ENCODE measurements at places on chromosomes 13 and 19.

- no peak for DNase-seq
These were observed 40.8 kb upstream of the TPP2 start for GRCh38 chr13:102555914-102556553.

GRCh38 chr19:1590641-1591397, 1.8 kb downstream of the MBD3 start:
- DNase-seq, result no peak

- DNase-seq, result no peak
These were observed 1.1 kb downstream of the NLRP13 start for GRCh38 chr19:55930996-55931515.

- DNase-seq, result no peak
These were observed 6.6 kb upstream of the CEACAM16 start for GRCh38 chr19:44692379-44692721.

- DNase-seq, result no peak
These were observed 33.5 kb upstream of the IRS2 start for GRCh38 chr13:109819874-109820273.

DNA sequence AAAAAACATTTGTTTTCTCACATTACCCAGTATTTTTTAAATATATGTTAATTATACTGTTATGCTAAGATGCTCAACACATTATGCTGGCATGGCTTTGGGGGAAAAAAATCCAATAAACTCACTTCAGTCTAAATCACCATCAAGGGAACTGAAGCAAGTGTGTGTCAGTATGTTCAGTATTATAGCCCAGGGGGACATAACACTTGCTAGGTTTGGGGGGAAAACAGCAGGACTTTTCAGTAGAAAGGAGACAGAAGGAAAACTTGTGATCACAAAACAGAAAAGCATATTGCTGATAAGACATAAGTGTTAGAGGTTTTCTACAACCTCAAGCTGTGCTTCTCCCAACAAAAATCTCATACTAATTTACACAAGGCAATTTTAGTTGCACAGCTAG, 1759.9 kb upstream of the PCDH20 start:
- DNase-seq, result no peak

DNA sequence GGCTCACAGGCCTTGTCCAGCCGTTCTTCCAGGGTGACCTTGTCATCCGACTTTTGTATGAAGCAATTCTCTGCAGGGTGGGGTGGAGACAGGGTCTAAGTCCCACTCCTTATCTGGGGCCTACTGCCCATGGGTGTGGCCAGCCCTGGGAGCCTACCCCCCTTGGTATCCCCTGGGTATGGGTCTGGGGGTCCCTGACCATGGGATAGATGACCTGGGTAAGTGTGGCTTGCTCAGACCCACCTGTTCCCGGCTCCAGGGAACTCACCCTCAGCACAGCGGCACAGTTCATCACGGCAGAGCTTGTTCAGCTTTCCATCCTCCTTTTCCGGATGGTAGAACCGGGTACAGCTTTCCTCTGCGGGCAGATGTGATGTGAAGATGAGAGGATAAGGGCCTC, 9.2 kb upstream of the TNFSF14 start:
- no peak for DNase-seq

DNA sequence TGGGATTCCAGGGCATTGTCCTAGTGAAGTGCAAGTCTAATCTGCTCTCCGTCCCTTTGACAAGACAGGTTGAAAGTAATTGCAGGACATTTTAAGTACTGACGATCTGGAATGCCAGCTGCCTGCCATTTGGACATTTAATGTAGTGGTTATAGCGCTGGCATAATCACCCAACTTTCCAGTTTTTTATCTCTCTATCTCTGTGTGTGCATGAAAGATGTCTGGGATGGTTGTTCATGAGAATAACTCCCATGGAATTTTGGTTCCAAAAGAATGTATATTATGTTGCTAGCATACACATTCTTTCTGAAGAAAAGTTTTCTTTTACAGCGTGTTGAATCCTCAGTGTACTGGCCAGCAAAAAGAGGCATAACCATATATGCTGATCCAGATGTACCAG, 53.6 kb downstream of the TDRD12 start:
- no peak for DNase-seq

DNA sequence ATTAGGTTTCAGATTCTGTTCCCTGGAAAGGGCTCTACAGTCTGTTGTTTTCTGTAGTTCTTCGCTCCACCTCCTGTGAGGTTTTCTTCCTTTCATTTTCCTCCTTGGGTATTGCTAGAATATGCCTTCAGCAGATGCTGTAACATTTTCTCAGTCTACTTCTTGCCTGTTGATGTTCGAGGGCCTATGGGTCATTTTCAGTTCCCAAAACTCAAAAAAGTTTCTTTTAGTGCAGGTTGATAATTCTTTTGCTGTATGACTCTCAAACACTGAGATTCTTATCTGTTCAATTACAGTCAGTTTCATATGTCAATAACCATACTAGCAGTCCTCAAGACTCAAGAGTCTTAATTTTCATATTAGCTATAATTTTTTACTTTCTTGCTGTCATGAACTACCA, 268.3 kb downstream of the RFC3 start:
- DNase-seq, result no peak

- DNase-seq, result no peak
These were observed 1436.9 kb downstream of the UQCRFS1 start for GRCh38 chr19:27776020-27776419.

GRCh38 chr19:34712395-34713261, 21.4 kb upstream of the ZNF181 start:
- peak; percentile 33 for DNase-seq

DNA sequence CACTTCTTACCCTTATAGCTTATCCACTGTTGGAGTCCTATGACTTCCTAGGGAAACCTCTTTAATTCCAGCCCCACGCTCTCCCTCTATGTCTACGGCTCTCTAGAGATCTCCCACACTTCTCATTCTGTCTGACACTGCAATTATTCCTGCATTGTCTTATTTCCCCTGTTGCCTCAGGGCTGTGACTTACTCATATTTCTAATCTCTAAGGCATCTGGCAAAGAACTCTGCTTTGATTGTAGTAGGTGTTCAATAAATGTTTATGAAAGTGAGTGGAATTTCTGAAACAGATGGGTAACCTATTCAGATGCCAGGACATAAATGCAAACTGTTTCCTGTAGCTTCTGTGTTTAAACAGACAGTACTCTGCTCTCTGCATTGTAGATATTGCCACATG, 102.4 kb upstream of the SERTM1 start:
- DNase-seq, result no peak

- no peak for DNase-seq
These were observed 286.6 kb downstream of the PCDH9 start for GRCh38 chr13:66943530-66943929.

DNA sequence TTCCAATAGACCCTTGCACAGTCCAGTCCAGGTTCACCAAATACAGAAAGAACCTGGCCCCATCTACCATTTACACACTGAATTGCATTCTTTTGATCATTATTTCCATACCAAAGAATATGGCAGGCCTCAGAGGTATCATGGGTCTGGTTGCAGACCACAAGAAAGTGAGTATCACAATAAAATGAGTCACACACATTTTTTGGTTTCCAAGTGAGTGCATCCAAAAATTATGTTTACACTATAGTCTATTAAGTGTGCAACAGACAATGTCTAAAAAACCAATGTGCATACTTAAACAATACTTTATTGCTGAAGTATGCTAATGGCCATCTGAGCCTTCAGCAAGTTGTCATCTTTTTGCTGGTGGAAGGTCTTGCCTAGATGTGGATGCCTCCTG, 105.3 kb downstream of the SPACA7 start:
- no peak for DNase-seq

DNA sequence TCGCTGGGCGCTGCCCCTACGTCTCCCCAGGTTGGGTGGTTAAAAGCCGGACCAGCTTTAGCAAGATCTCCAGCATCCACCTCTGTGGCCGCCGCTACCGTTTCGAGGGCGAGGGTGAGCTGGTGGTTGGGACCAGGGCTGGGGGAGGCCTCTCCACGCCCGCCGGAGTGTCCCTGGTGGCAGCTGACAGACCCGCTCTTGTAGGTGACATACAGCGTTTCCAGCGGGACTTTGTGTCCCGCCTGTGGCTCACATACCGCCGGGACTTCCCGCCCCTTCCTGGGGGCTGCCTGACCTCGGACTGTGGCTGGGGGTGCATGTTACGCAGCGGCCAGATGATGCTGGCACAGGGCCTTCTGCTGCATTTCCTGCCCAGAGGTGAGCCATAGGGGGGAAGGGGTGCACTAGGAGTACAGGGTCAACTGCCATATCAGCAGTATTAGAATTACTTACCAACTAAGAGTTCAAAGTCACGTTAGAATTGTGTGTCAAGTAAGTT, 1.1 kb downstream of the ATG4D start:
- no peak for DNase-seq

DNA sequence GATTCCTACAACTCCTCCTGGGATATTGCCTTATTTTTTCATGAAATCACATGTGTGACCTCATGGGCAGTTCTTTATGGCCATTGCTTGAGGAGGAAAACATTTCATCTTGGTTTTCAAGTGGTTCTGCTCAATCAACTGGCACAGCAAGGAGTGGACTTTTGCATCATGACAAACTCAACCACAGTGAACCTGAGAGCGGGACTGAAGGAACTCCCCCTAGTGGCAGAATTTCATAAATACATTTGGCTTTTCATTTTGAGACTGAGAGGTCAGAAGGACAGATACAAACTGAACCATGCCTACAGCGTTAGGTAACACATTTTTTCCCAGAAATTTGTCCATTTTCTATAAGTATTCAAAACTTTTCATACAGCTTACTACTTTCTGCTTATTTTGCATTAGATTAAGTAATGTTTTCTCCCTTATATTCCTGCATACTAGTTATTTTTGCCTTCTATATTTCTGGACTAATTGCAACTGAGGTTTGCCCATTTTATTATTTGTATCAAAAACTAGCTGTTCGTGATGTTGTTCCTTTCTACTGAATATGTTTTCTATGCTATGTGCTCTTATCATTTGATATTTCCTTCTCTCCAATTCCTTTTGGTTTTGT, 13.4 kb upstream of the SIGLEC12 start:
- no peak for DNase-seq

- no peak for DNase-seq
These were observed 40.3 kb upstream of the SGCG start for GRCh38 chr13:23140492-23140891.

- DNase-seq, result no peak
These were observed 15.0 kb upstream of the CCNA1 start for GRCh38 chr13:36417331-36417730.

- no peak for DNase-seq
These were observed 88.0 kb downstream of the TBC1D4 start for GRCh38 chr13:75393839-75394520.

- DNase-seq, result no peak
These were observed 17.8 kb downstream of the IRS2 start for GRCh38 chr13:109768616-109769015.

GRCh38 chr19:33376941-33377557, 3.5 kb downstream of the CEBPG start:
- DNase-seq, result no peak

- DNase-seq, result no peak
These were observed 140.4 kb downstream of the TEX29 start for GRCh38 chr13:111460548-111461444.

DNA sequence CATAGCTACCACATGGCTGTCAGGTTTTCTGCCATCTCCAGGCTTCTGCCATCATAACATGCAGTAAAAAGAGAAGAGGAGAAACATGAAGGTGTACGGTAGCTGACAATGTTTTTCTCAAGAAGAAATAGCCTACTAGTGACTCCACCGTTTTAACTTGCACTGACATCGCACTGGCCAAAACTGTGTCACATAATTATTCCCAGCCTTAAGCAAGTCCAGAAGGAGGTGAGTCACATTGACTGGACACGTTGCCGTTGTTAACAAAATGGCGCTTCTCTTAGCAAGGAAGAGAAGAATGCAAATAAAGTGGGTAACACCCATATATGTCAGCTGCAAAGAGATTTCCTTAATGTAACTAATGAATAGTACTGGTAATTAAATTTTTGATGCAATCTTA, 810.4 kb upstream of the SLC10A2 start:
- DNase-seq, result no peak

GRCh38 chr13:26480246-26480855, 77.1 kb upstream of the WASF3 start:
- DNase-seq, result no peak

DNA sequence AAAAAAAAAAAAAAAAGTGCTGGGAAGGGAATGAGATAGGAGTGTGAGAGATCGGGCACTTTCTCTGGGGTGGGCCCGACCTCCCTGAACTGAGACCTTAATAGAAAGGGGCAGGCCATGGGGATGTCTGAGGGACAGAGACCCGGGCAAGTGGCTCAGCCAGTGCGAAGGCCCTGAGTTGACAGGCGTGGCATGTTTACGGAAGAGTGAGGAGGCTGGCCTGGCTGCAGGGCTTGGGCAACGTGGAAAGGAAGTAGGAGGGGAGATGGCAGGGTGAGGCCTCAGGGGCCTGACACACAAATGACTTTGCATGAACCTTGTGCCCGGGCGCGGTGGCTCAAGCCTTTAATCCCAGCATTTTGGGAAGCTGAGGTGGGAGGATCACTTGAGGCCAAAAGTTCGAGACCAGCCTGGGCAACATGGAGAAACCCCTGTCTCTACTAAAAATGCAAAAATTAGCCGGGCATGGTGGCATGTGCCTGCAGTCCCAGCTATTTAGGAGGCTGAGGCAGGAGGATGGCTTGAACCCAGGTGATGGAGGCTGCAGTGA, 13.9 kb downstream of the FCHO1 start:
- peak; percentile 25 for DNase-seq
